ENCODE measurements at places on chromosomes 3 and 15. TPM values are rescaled to one million over a fixed set of nuclear protein-coding genes. Genes with fewer than 3 reads are reported as not detected.

MINDY2 gene
- polyA plus RNA-seq = 18.8 TPM

RPL39L gene
- polyA plus RNA-seq = 10.3 TPM

ZDHHC23 gene
- 1.1 TPM for polyA plus RNA-seq

ZNF80 gene
- polyA plus RNA-seq = 0.67 TPM

CD276 gene
- not detected for polyA plus RNA-seq

BRK1 gene
- polyA plus RNA-seq = 230 TPM

CPLX3 gene
- not detected for polyA plus RNA-seq

MGLL gene
- 3.0 TPM for polyA plus RNA-seq

SLC6A11 gene
- polyA plus RNA-seq = not detected

PEX11A gene
- polyA plus RNA-seq = 2.8 TPM

LRRC3B gene
- not detected for polyA plus RNA-seq

LSAMP gene
- not detected for polyA plus RNA-seq

PCSK6 gene
- 1.7 TPM for polyA plus RNA-seq

TBCCD1 gene
- 26.0 TPM for polyA plus RNA-seq

CEMIP gene
- polyA plus RNA-seq = not detected

CX3CR1 gene
- 98.7 TPM for polyA plus RNA-seq

SLC28A2 gene
- polyA plus RNA-seq = not detected

MORC1 gene
- not detected for polyA plus RNA-seq

DHX36 gene
- polyA plus RNA-seq = 19.9 TPM

CD86 gene
- polyA plus RNA-seq = not detected

ANKRD34C gene
- polyA plus RNA-seq = not detected

CHRNA5 gene
- polyA plus RNA-seq = 0.89 TPM

IQCF5 gene
- not detected for polyA plus RNA-seq

INKA1 gene
- 1.1 TPM for polyA plus RNA-seq

GPR62 gene
- not detected for polyA plus RNA-seq

P2RY12 gene
- polyA plus RNA-seq = not detected

IL17RD gene
- not detected for polyA plus RNA-seq

STAB1 gene
- polyA plus RNA-seq = 0.05 TPM

QTRT2 gene
- 10.8 TPM for polyA plus RNA-seq

CATSPER2 gene
- 3.1 TPM for polyA plus RNA-seq

STRIT1 gene
- not detected for polyA plus RNA-seq

GPR160 gene
- 6.2 TPM for polyA plus RNA-seq

TLR9 gene
- 0.16 TPM for polyA plus RNA-seq

PRR20G gene
- polyA plus RNA-seq = not detected

EIF4A2 gene
- polyA plus RNA-seq = 211 TPM

HIGD2B gene
- polyA plus RNA-seq = not detected

PLSCR4 gene
- polyA plus RNA-seq = not detected

STRA6 gene
- polyA plus RNA-seq = not detected

EMC7 gene
- 128 TPM for polyA plus RNA-seq

GAP43 gene
- not detected for polyA plus RNA-seq

LDHAL6B gene
- not detected for polyA plus RNA-seq

GOLGA6A gene
- polyA plus RNA-seq = not detected

NAALADL2 gene
- not detected for polyA plus RNA-seq

SOX2 gene
- not detected for polyA plus RNA-seq

PPP1R14D gene
- polyA plus RNA-seq = not detected

TJP1 gene
- not detected for polyA plus RNA-seq

EPHA6 gene
- not detected for polyA plus RNA-seq

MESP1 gene
- polyA plus RNA-seq = 0.60 TPM

LMAN1L gene
- polyA plus RNA-seq = not detected

TMIE gene
- polyA plus RNA-seq = 0.67 TPM

OCA2 gene
- not detected for polyA plus RNA-seq

BNC1 gene
- not detected for polyA plus RNA-seq

NANOGP8 gene
- not detected for polyA plus RNA-seq

TMEM212 gene
- not detected for polyA plus RNA-seq

AHSG gene
- not detected for polyA plus RNA-seq

DPPA2 gene
- not detected for polyA plus RNA-seq
